HuH-7 (cell line): ENCODE measurements at places on chromosomes 3 and 15.

DNA sequence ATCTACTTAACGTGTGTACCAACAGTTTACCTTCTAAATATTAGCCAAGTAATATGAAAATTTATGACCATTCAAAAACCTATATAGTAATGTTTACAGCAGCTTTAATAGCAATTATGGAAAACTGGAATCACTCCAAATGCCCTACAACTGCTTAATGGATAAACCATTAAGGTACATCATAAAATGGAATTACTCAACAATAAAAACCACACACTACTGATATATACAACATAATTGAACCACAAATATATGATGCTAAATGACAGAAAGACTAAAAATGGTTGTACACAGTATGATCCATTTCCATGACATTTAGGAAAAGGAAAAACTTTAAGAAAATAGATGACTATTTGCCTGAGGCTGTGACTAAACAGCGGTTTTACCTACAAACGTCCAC is 467.1 kb upstream of the EPHA6 start:
- no peak for DNase-seq

- DNase-seq = no peak
These were observed 77.1 kb downstream of the SLC25A26 start for GRCh38 chr3:66297900-66298299.

- no peak for DNase-seq
These were observed 155.7 kb downstream of the B3GALNT1 start for GRCh38 chr3:160949460-160949859.

GRCh38 chr3:123655400-123655799 is 70.5 kb upstream of the HACD2 start:
- no peak for DNase-seq

GRCh38 chr3:110971010-110971601 is 100.5 kb upstream of the NECTIN3 start:
- DNase-seq = no peak
